ENCODE measurements at places on chromosomes 2 and 18.

DNA sequence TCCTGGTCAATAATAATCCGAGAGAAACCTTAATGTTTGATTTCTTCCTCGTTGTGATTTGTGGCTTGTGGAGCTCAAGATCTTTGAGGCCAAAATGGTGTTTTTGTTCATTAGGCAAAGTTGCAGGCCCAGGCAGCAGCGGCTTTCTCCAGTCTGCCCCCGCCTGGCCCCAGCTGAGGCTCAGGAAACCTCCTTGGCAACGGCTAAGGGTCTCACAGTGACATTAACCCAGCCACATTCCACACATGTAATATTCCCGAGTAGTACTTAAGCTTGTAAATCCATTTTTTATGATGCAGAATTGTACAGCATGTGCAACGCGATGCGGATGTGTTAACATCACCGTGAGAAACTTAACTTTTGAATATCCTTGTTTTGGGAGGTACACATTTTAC is 200.1 kb downstream of the BCL11A start:
- DNase-seq, result no peak

- DNase-seq, result no peak
These were observed 274.9 kb upstream of the GALNT5 start for GRCh38 chr2:156982615-156983014.

DNA sequence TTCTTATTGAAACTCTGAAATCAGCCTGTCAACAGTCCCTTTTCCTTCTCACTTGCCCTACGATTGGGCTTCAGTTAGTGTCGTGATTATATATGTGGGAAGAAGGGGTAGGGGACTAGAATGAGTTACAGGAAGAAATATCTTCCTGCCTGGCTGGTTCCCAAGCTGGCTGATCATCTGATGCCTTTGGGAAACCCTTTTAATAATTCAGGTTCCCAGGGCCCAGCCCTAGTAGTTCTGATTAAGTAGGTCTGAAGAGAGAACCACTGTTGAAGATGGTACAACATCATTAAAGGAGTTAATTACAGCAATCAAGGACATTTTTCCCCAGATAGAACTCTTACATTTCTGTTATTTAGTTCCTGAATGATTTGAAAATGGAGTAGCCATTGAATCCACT is 110.1 kb upstream of the EML6 start:
- DNase-seq, result no peak

GRCh38 chr18:58536534-58537271 is 92.2 kb downstream of the ALPK2 start:
- DNase-seq, result no peak

GRCh38 chr18:77103187-77103850 is 29.3 kb downstream of the MBP start:
- DNase-seq, result no peak

DNA sequence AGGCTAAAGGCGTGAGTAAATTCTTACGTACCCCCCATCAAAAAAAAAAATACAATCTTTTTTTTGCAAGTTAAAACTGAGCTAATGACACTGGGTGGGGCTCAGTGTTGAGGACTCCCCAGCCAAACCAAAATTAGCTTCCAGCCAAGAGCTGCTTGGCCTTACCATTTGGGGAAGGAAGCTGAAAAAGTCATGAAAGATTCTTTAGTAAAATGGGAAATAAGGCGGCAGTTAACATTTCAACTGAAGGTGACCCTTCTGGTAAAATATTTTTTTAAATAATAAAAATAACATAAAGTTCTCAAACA is 16.4 kb downstream of the SMAD7 start:
- DNase-seq, result no peak

DNA sequence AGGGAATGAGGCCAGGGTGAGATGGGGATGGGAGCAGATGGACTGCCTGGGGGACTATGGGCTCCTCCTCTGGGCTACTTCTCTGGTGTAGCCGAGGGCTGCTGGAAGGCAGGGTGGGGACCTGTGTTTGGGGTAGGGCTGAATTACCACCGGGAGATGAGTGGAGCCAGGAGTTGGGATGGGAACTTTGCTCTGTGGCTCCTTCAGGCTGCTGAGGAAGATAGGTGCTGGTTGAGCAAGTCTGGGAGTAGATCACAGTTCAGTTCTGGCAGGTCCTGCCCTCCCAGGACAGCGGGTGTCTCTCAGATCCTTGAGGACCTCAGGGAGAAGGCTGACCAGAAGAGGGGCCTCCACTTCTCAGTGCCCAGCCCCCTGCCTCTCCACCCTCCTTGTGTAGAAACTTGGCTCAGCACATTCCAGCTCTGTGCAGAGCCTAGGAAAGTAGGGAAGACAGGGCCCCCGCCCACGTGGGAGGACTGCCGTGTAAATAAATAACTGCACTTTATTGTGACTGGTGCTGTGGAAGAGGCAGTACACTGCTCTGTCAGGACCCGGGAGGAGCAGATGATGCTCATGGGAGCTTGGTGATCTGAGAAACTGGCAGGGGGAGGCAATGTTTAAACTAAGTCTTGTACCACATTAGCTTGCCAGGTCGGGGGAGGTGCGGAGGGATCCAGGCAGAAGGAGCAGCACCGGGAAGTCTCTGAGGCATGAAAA is 15.3 kb downstream of the TET3 start:
- no peak for DNase-seq
